ENCODE measurements at places on chromosomes 5 and 9.

- no peak for DNase-seq
Observed at GRCh38 chr9:91898451-91899218, 51.4 kb downstream of the ROR2 start.

- no peak for DNase-seq
Observed at GRCh38 chr9:130537346-130538050, 41.9 kb upstream of the FUBP3 start.

- DNase-seq: no peak
Observed at GRCh38 chr9:135385793-135386192, 93.8 kb upstream of the PPP1R26 start.

DNA sequence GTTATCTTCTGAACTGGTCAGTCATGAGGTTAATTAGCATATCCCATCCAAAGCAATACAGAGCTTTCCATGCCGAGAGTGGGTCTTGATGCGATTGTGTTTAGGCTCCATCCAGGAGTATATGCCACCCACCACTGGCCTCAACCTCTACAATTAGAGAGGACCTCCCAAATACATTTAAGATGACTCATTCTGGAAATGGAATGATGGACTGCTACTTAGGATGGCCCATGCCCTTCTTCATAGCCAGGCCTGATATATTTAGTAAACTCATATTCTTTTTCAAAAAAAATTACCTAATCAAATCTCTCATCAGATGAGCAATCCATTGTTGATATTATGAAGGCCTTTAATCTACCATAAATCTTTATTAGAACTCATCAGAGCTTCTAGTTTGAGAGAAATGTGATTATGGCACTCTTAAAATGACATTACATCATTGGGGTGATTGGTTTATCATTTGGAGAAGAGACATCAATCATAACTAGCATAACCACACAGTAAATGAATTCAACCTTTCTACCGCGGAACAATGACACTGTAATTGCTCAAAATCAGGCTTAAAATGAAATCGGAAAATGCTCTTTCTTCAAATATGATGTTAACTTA lies 414.2 kb upstream of the WWC1 start:
- no peak for DNase-seq

DNA sequence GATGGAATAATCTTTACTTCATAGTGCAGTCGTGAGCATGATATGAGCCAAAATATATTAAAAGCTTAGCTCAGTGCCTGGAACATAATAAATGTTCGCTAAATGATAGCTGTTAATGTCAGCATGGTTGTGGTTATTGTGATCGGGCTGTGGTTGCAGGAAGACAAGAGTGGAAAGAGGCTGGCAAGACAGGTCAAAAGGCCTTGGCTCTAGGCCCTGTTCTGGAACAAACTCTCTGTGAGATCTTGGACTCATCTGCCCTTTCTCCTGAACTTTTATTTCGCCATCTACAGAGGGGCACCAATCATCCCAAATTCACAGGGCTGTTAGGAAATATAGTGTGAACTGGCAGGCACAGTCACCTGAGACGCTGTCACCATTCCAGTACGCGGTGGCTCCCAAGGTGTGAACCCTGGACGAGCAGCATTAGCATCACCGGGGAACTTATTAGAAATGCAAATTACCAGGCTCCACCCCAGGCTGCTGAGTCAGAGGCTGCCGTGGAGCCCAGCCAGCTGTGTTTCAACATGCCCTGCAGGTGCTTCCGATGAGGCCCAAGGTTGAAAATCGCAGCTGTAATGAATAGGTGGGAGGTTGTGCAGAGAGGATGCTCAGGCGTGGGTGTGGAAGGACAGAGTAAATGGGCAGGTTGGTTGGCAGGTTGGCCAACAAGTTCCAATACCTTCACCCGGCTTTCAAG lies 50.2 kb upstream of the SAP30L start:
- DNase-seq: no peak

- no peak for DNase-seq
Observed at GRCh38 chr9:103193992-103194391, 198.9 kb downstream of the CYLC2 start.

DNA sequence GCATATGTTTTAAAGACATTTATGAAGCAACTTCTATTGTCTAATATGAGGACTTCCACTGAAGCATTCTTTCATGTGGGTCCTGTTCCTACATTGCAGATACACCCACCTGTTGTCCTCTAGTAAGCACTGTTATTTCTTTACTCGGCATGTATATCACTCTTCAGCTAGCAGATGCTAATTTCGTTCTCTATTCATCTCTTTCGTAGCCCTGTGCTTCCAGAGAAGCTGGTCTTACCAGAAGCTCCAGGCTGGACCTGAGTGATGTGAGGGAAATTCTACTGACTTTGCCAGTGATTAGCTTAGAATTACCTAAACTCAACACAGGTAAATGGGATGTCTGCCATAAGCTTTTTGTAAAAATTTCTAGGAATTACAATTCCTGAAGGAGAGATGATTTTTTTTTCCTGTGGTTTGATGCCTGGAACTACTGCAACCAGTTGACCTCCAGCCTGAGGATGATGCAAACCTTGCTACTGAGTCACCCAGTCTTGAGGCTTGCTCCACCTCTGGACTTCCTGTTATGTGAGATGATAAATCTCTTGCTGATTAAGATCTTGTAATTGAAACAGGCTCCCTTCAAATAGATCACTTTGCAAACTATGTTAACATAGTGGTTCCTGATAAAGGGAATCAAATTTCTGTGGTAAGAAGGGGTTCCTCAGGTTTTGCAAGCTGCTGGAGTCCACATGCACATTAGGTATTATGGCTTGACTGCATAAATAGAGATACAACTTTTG lies 52.2 kb upstream of the SPINK5 start:
- no peak for DNase-seq

DNA sequence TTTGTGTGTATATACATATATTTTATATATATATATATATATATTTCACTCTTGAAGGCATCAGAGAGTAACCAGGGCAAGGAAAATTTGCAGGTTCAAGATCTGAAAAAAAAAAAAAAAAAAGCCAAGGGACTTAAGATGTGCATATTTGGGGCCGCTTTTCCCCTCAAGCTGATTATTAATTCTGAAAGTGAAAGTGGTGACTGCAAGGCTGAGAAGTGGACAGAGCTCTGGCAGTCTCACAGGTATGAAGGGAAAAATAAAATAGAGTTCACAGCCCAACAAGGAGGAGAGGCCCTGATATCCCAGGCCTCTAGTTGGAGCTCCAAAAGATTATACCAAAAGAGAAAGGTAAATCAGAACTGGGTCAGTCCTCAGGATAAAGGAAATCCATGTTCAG lies 234.4 kb upstream of the GAS1 start:
- no peak for DNase-seq

DNA sequence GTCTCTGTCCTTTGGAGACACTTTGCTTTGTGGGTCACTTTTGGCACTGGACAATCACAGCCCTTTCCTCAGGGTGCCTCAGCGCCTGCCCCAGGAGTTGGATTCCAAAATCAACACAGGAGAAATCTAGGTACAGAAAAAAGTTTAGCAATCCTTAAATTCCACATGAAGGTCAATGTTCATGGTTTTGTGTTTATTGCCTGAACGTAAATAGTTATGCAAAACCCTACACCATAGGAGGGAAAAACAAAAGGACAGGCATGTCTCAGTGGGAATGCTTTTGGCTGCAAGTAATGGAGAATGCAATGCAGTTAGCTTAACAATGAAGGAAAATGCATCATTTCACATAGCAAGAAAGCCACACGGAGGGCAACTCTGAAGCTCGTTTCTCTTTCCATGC lies 6.5 kb upstream of the HMCN2 start:
- no peak for DNase-seq

GRCh38 chr9:34522091-34522887 lies 501 bp downstream of the ENHO start:
- no peak for DNase-seq

GRCh38 chr5:72746736-72747135 lies 69.7 kb upstream of the TNPO1 start:
- DNase-seq: no peak

- DNase-seq: no peak
Observed at GRCh38 chr5:75185763-75186162, 50.9 kb downstream of the ANKRD31 start.

DNA sequence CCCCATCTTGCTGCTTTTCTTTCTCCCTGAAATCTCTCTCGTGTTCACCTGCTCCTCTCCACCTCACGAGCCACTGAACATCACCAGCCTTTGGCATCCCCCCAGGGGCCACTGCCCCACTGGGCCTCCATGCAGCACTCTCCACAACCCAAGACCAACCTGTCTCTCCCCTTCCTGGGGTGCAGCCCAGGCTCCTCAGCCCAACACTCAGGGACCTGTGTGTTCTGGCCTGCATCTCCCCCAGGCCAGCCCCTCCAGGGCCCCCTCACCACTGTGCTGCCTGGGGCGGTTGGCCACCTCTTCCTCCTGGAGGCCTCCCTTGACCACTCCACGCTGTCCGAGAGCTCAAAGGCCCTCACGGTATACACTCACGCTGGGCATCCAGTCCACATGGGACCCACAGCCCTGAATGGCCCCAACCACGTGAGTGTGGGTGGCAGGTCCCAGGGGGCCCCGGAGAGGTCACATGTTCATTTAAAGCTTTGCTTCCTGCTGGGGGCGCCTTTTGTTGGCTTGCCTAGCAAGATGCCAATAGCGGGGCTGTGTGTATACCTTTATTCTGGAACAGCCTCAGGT lies 453 bp upstream of the DOK3 start:
- no peak for DNase-seq

Data from stimulated activated CD4-positive, alpha-beta T cell treated with anti-CD3 and anti-CD28 coated beads, Interleukin-15, amount 100 ng/mL, for 48 hours (primary cell).